ENCODE measurements at places on chromosomes 1 and 21.

DNA sequence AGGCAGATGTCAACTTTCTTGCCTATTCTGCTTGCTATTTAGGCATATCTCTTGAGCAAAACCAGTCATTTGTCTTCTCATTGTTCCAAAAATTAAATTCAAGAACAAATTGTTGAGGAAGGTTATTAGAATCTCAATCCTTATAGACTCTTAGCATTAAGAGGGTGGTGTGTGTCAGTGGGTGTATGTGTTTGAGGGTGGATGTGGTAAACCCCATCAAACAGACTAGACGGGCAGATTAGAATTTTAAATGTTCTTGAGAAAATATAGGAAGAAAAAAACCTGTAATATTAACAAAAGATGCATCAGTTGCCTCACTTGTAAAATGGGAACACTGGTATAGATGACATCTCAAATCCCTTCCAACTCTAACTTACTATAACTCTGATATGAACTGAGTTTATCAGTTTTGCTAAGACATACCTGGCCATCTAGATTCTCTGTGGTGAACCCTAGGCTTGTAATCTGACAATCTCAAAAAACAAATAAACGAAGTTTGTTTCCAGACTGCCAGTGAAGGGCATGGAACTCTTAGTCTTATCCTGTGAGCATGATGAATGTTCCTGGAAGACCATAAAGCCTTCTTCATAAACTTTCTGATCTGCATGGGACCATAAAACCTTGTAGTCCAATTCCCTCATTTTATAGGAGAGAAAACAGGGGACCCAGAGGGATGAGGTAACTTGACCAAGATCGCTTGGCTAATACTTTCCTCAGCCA, 176.3 kb upstream of the SGIP1 start:
- DNase-seq: no peak

GRCh38 chr1:162892906-162893611, 32.1 kb upstream of the CCDC190 start:
- peak; percentile 42 for DNase-seq

GRCh38 chr1:231478811-231479210, 49.7 kb upstream of the TSNAX start:
- no peak for DNase-seq

GRCh38 chr1:220441211-220441610, 86.7 kb upstream of the MARK1 start:
- DNase-seq: no peak

DNA sequence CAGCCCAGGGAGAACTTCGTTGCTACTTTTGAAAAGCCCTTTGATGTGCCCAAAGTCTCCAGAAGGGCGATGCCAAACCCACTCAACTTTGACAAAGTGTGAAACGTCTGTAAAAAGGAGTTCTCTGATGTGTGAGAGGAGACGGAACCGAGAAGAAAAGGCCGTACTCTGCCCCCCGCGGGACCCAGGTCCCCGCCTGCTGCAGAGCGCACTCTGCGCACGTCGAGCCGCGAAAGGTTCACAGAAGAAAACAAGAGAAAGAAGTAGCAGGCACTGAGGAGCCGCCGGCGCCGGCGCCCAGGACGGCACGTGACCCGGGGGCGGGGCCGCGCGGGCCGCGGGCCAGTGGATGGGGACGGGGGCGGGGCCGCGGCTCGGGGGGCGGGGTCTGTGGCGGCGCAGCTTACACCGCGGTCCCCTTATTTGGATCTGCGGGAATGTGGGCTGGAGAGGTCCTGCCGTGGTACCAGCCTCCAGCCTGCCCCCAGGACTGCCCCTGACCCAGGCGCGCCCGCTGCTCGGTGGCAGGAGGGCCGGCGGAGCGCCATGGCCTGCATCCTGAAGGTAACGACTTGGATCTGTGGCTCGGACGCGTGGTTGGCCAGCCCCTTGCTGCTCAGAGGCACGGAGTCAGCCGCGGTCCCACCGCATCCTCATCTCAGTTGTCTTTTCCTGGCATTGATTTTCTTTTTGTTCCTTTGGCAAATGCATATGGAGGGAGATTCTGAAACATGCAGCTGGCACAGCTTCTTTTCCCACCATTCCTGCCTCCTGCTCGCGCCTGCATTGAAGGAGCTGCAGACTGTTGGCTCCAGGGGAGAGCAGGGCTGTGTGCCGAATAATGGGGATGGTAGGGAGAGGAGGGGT, at the start of gene ST6GALNAC3:
ST6GALNAC3 (plus strand) TSS at position 426 of the 867 bp plus-strand sequence.
- DNase-seq: peak; percentile 92

GRCh38 chr1:75265792-75266191, 131.6 kb downstream of the LHX8 start:
- DNase-seq: peak; percentile 24

DNA sequence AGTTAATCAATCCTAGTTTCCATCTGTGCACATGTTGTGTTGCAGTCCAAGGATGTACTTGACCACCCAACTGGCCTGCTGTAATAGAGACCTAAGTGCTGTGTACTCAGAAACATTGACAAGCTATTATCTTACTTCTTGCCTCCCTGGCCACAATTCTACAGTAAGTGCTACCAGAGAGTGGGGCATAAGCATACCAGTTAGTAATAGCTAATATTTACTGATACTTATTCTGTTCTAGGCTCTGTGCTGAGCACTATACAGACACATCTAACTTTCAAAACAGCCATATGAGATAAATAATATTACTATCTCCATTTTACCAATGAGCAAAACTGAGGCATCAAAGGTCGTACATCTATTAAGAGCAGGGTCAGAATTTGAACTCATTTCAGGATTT, 49.5 kb upstream of the NPL start:
- DNase-seq: no peak

DNA sequence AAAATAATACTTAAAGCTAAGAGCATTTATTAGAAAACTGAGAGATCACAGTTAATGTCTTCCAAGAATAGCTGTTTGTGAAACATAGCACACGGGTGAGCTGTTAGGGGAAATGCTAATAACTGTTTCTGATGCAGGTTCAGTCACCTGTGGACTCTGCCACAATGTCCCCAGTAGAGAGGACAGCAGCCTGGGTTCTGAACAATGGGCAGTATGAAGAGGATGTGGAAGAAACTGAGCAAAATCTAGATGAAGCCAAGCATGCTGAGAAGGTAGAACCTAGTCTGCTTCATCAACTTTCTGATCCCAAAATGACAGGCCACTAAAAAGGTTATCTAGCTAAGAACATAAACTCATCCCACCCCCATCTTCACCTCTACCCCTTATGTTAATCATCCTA, 32.6 kb downstream of the CLEC20A start:
- no peak for DNase-seq

All from GM03348 (cell line).